Right lung (tissue), 10 donors: ENCODE measurements at places on chromosomes 2 and 18. TPM values are rescaled to one million over a fixed set of nuclear protein-coding genes. Genes with fewer than 3 reads are reported as not detected.

- no peak for DNase-seq
These were observed 1455.5 kb downstream of the SUCLG1 start for GRCh38 chr2:83003555-83003954.

DNA sequence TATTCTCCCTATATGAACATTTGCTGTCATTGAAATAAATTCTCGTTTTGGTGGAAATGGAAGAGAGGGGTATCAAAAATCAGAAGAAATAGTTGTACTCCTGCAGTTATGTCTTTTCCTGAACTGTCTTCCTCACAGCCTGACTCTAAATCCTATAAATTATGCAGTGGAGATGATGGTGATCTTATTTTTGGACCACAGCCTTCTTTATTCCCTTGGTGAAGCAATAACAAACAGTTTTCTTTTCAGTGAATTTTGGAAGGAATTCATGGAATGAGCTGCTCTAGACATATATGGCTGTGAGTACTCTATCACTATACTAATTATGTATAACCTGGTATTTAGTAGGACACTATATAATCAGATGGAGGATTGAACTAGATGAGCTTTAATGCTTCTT lies 1.7 kb upstream of the SLC25A12 start:
- no peak for DNase-seq

DNA sequence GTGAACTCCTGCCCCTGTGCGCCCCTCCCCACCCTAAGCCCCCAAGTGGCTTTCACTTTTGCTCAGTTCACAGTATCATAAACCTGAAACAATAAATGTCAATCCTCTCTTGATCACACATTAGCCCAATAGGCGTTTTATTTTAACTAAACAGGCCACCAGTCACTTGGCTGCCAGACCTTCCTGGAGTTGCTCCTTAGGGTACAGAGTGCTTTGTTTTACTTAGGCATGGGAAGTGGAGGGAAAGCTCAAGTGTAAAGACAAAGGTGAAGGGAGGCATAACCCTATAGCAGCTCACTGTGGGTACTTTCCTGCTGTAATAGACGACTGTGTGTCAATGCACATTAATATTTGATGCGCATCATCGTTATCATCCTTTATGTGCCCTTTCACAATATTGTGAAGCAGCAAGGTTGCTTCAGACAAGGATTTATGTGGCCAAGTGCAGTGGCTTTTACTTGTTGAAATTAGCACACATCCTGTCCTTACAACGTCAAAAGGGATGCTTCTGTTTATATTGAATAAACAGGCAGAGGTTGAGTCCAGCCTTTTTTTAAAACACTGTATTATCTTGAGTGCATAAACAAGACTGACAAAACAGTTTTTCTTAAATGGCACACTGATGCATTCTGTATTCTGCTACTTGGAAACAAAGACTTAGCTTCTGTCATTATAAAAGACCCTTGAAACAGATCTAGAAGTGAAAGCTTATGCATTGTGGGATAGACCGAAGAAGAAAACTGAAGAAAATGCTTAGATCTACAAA lies 168.5 kb downstream of the TMEFF2 start:
- no peak for DNase-seq

The ALPP gene
- 0.19 TPM for polyA plus RNA-seq

The CHRNG gene
- 0.08 TPM for polyA plus RNA-seq

The WDR54 gene
- 28.5 TPM for polyA plus RNA-seq

The GLI2 gene
- 22.4 TPM for polyA plus RNA-seq

The EGR4 gene
- not detected for polyA plus RNA-seq

The LYPD1 gene
- polyA plus RNA-seq: 1.5 TPM

The TIA1 gene
- polyA plus RNA-seq: 555 TPM
